ENCODE measurements at places on chromosomes 3 and 15.

DNA sequence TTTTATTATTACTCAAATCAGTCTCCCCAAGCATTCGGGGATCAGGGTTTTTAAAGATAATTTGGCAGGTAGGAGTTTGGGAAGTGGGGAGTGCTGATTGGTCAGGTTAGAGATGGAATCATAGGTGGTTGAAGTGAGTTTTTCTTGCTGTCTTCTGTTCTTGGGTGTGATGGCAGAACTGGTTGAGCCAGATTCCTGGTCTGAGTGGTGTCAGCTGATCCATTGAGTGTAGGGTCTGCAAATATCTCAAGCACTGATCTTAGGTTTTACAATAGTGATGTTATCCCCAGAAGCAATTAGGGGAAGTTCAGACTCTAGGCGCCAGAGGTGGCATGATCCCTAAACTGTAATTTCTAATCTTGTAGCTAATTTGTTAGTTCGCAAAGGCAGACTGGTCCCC lies 20.6 kb upstream of the TRANK1 start:
- no peak for DNase-seq

GRCh38 chr3:142086581-142087090 lies 62.7 kb downstream of the TFDP2 start:
- DNase-seq, result no peak

DNA sequence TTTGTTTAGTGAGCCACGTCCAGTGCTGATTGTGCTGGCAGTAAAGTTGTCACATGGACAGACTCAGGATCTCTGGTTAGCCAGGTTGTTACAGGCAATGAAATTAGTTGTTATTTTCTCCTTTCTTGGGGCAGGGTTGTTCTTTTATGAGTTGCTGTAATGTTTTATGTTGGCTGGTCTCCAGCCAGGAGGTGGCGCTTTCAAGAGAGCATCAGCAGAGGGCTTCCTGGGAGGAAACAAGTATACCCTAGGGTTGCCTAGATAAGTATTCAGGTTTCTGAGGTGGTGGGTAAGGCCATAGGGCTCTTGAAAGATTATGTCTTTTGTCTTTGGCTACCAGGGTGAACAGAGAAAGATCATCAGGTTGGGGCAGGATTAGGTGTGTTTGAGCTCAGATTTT lies 14.5 kb upstream of the CFAP20DC start:
- DNase-seq, result no peak

- no peak for DNase-seq
These were observed 24.1 kb downstream of the PDIA5 start for GRCh38 chr3:123090728-123091531.

- DNase-seq, result no peak
These were observed 1.4 kb downstream of the TNIK start for GRCh38 chr3:171458864-171459136.

GRCh38 chr3:14289590-14290461 lies 111.2 kb downstream of the LSM3 start:
- no peak for DNase-seq

DNA sequence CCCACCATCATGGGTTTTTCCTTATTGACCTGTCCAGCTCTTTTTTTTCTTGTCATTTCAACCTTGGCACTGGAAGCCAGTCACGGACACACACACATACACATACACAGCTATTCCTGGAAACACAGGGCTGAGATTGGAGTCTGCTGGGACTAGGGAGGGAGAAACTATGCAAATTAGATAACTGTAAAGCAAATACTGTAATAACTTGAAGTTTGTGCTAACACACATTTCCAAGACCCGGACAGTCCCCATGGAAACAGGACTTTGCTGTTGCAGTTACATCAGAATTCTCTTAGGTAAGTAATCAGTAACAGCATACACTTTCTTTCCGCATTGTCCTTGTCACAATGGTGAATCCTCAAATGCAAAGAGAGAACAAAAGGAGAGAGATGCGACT lies 304.4 kb downstream of the KBTBD8 start:
- DNase-seq, result no peak

DNA sequence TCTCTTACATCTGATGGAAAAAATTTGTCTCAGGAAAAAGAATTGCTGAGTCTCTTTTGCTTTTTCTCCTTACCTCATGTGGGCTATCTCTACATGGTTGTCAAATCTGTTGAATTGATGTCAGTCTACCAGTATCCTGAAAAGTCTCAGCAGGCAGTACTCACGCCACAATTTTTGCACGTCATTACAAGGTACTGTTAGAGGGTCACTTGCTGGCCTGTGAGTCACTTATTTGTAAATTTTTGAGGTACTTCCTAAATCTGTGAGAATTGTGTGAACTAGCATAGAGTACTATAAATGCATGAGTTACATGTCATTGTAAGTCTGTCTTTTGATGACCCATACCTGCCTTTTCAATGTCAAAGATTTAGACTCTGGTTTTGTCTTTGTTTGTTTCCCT lies 15.9 kb downstream of the HPS3 start:
- no peak for DNase-seq

- no peak for DNase-seq
These were observed 153.7 kb upstream of the HES1 start for GRCh38 chr3:193982258-193982659.

DNA sequence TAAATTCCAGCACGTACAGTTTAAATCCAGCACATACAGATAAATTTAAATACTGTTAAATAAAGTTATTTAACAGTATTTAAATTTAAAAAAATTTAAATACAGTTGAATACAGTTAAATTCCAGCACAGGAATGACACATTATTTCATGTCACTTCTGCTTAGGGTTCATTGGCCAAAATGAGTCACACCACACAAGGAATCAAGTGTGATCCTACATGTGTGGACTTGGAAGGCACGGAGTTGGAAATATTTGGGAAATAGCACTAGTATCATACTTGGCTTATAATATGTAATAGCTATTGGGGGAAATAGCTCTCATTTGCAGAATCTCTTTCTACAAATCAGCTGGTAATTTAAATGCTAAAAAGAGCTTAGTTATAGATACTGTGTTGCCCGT lies 10.6 kb downstream of the RAB7A start:
- DNase-seq, result no peak

DNA sequence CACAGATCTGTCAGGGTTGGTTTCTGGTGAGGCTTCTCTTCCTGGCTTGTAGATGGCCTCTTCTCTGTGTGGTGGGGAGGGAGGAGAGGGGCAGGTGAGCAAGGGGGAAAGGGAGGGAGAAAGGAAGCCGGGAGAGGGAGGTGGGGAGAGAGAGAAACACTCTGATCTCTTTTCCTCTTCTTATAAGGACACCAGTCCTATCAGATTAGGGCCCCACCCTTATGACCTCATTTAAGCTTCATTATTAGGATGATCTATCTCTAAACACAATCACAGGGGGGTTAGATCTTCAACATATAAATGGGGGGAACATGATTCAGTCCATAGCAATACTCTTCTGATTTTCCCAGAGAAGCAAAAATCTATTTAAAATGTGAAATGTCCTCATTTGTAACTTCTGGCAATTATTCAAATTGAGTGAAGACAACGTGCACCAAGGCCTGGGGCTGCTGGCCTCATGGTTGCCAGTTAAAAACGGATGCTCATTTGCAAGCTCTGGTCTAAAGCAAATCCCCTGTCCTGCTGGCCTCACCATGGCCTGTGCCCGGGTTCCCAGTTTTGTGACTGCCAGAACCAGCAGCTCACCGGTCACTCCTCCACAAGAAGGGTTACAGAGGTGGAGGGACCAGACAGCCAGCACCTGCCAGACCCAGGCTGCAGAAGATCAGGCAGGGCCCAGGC lies 8.3 kb downstream of the POMGNT2 start:
- DNase-seq, result no peak

GRCh38 chr3:64187065-64187959 lies 38.0 kb downstream of the PRICKLE2 start:
- DNase-seq, result no peak

- no peak for DNase-seq
These were observed 5.5 kb downstream of the GRIP2 start for GRCh38 chr3:14534516-14535191.

- no peak for DNase-seq
These were observed 32.2 kb upstream of the RAP2B start for GRCh38 chr3:153129866-153130265.

DNA sequence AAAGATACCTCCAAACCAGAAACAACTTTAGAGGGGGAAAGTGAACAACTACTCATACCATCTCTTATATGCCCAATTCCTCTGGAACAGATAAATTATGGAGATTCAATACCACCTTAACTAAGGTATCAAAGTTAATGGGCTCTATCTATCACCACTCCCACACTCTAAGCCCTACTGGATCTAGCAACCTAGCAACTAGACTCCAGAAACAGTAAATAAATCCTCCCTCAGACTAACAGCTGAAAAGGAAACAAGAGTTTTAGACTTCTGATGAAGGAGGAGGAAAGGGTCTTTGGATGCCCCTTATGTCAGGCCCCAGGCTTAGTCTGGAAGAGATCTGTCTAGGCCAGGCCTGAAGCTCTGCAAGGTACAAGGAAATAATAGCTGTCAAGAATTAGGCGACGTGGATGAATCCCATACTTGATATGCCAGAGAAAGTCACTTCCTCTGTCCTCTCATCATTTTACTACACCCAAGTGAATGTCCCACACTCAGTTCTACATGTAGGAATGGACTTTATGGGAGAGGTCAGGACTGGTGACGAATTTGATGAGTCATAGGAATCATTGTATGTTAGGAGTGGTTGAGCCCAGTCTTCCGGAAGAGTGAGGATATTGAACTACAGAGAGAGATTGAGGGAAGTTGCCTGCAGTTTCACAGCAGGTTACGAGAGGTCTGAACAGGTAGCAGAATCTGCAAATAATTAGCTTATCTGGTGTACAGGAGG lies 113.8 kb downstream of the AKAP13 start:
- no peak for DNase-seq

GRCh38 chr15:58951388-58952007 lies 18.0 kb upstream of the SLTM start:
- DNase-seq, result no peak

- no peak for DNase-seq
These were observed 23.2 kb downstream of the CYP8B1 start for GRCh38 chr3:42852441-42852840.

- DNase-seq, result peak; percentile 82
These were observed at the start of gene CACNA2D2 for GRCh38 chr3:50503504-50504342. CACNA2D2 (minus strand) TSS chr3:50503634; CDS start chr3:50503423, 211 bp downstream.

DNA sequence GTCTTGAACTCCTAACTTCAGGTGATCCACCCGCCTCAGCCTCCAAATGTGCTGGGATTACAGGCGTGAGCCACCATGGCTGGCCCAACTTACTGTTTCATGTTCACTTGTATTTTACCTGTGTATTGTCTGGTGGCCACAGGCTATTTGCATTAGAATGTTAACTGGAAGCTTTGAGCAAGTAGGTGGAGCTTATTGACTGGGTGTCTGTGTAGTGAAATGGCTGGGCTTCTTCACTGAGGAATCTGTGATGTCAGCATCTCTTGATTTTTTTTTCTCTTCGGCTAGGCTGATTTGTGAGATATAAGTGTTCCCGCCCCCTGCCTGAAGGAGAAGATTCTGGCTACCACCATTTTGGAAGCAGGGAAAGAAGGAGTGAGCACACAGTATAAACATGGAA lies 237.8 kb upstream of the PEX5L start:
- no peak for DNase-seq

- DNase-seq, result no peak
These were observed 107.0 kb upstream of the PFN2 start for GRCh38 chr3:150077581-150078247.

All from CD4-positive, alpha-beta T cell treated with Interleukin-10 for 1 hour (primary cell).